ENCODE measurements at places on chromosomes 16 and 17.

DNA sequence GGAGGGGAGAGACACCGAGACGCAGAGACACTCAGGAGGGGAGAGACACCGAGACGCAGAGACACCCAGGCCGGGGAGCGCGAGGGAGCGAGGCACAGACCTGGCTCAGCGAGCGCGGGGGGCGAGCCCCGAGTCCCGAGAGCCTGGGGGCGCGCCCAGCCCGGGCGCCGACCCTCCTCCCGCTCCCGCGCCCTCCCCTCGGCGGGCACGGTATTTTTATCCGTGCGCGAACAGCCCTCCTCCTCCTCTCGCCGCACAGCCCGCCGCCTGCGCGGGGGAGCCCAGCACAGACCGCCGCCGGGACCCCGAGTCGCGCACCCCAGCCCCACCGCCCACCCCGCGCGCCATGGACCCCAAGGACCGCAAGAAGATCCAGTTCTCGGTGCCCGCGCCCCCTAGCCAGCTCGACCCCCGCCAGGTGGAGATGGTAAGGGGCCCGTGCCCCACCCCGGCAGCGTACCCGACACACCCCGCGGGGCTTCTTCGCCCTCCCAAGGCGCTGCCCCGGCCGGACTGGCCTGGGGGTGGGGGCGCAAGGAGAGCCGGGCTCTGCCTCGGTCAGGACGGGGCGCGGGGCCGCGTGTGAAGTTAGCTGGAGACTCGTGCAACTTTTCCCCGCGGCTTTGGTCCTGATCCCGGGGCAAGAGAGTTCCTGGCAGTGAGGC lies 427 bp downstream of the PPP1R1B start:
- no peak for DNase-seq

DNA sequence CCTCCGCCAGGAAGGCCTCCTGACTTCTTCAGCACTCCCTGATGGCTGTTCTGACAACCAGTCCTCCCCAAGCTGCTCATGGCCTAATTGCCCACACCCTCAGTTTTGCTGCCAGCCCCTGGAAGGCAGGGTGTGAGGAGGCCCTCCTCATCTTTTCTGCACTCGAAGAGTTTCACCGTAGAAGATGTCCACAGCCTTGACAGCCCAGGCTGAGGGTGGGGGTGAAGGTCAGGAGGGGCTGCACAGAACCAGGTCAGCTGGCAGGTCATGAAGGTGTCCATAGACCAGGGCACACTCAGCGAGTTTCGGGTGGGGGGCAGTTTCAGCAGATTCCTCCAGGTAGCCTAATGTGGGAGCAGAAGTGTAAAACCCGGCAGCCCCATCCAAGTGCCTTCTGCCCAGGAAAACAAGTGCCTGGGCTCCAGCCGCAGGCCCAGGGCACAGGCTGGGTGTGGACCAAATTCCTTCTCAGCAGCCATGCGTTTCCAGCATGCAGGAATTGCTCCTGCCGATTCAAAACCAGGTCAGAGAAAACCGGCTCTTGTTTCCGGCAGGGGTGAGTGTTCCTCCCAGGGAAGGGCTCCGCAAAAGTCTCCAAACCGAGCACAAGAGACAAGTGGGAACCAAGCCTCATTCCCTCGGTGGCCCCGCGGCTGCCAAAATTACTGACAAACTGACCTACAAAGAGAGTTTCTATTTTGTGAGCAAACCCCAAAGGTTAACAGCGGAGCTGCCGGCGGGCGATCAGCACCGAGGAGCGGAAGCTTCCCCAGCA lies 228.8 kb downstream of the C16orf78 start:
- no peak for DNase-seq

GRCh38 chr17:78172249-78173051 lies 4.1 kb downstream of the SYNGR2 start:
- DNase-seq, result no peak

- no peak for DNase-seq
These were observed 24.6 kb upstream of the PHB1 start for GRCh38 chr17:49439305-49439672.

GRCh38 chr16:51003850-51004566 lies 147.1 kb downstream of the SALL1 start:
- DNase-seq, result no peak

DNA sequence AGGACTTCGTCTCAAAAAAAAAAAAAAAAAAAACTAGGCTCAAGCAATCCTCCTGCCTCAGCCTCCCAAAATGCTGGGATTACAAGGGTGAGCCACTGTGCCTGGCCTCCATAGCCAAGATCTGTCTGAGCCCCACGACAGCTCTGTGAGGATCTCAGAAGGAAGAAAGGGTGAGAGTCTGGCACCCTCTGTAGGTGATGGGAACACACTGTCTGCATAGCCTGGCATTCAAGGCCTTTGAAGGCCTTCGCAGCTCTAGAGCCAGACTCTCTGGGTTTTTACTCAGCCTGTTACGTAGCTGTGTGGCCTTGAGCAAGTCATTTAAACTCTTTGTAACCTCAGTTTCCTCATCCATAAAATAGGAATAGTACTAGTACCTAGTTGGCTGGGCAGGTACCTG lies 6.3 kb upstream of the XPO6 start:
- DNase-seq, result peak; percentile 52

- DNase-seq, result peak; percentile 90
These were observed 17.2 kb downstream of the ST3GAL2 start for GRCh38 chr16:70421473-70422311.

DNA sequence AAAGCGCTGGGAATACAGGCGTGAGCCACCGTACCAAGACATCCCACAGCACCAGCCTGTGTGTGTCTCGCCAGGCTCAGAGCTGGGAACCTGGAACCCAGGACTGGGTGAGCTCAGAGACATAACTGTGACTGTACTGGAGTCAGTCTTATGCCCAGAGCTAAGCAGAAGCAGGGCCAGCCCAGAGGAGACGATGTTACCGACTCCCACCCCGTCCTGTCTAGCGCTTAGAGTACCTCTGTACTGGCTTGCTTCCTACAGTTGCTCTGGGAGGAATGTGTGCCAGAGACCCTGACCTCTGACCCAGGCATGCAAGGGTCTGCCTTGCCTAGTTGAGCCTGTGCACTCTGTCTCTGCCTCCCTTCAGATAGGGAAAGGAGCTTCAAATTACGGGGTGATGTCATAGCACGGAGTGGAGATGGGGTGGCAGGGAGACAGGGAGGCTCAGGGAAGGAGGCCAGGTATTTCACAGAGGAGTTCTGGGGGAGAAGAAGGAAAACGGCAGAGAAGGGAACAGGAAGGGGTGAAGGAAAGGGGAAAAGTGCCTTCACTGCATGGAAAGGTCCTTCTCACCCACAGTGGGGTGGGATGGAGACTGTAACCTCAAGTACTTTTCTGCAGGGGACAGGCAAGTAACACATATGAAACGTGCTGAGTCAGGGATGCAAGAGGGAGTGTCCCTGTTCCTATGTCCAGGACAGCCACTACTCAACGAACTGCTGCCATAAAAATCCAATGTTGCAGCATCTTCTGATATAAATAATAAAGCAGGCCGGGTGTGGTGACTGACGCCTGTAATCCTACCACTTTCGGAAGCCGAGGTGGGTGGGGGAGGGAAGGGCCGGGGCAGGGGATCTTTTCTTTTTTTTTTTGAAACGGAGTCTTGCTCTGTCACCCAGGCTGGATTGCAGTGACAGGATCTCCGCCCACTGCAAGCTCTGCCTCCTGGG lies 5.8 kb upstream of the ARMC5 start:
- DNase-seq, result peak; percentile 85

DNA sequence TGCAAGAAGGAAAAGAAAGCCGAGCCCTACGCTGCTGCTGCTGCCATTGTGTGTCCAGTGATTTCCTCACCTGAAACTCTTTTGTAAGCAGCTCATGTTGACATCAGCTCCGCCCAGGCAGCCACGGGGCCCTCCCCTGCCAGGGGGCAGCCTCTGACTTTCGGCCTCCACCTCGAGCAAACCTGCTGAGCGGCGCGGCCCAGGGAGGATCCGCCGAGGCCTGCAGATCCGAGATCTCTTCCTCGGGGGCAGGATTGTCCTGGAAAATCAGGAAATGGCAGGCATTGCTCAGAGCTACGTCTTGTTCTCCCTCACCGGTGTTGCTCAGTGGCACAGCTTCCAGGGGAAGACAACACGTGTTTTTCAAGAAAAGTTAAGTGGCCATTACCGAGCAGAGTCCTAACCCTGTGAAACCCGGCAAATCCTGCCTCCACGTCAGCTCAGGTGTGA lies 35.6 kb upstream of the ZNF750 start:
- no peak for DNase-seq

- peak; percentile 62 for DNase-seq
These were observed 42.3 kb downstream of the HNF1B start for GRCh38 chr17:37702598-37702997.

GRCh38 chr16:9151074-9151473 lies 59.6 kb downstream of the HAPSTR1 start:
- no peak for DNase-seq

DNA sequence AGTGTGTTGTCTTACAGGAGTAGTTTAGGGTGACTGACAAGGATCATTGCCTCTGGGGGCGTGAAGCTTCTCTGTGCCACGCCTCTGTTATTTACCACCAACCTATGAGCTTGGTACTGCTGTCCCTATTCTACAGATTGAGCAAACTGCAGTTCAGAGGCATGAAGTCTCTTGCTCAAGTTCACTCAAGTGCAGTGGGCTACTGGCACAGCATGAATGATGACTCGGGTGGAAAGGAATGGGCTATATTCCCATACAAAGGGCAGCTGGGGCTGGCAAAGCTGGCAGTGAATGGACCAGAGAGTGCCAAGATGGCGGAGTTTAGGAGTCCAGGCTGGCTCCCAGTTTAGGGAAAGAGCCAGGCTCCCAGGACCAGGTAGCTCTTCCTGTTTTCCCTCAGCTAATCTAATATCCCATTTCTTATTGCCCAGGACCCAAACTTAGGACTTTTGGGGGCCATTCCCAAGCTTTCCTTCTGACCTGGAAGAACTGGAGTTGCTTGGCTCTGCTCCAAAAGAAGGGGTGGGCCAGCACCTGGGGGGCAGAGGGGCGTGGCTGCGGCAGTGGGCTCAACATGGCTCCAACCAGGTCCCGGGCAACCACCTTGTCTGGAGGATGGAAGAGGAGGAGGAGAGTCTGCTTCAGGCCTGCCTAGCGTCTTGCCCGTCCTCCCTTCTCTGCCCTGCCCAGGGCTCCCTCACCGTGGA lies 12.9 kb downstream of the PLK1 start:
- DNase-seq, result no peak

DNA sequence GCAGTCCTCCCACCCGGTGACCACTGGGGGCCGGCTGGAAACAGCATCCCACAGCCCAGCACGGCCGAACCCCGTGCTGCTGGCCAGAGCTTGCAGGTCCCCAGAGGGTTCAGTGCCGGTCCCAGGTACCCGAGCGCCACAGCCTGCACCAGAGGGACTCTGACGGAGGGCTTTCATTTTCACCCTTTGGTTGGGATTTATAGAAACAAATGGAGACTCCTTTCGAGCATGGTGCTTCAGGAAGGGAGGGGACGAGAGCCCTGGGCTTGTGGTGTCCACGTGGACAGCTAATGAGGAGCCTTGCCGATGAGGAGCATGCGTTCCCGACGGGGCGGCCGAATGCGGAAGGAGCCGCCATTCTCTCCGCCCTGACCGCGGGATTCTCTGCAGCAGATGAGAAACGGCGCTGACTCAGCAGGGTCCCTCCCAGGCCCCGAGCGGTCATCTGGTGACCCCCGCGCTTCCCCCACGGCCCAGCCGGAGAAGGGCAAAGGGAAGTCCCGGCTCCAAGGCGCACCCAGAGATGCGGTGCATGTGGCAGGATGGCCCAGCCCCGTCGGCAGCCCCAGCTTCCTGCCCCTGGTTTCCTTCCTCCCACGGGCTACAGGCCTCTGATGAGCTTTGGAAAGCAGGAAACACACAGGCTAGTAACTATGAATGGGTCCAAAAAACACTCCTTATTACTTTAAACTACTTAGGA lies 9.8 kb downstream of the SLC38A10 start:
- peak; percentile 44 for DNase-seq

DNA sequence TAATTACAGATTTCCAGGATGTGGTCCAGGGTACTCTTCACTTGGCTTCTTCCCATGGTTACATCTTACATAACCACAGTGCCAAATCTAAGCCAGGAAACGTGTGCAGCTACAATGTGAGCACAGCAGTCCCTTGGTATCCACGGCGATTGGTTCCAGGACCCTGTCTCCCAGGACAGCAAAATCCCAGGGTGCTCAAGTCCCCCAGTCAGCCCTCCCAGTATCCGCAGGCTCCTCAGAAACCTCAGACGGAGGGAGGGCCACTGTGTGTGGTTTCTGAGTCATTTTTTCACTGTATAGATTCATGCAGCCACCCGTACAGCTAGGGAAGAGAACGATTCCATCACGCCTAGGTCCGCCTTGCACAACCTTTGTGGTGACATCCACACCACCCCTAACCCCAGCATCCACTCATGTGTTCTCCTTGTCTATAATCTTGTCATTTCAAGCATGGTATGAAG lies 11.1 kb upstream of the ATP2C2 start:
- no peak for DNase-seq

GRCh38 chr17:4678448-4679026 lies 25.4 kb downstream of the PELP1 start:
- no peak for DNase-seq

DNA sequence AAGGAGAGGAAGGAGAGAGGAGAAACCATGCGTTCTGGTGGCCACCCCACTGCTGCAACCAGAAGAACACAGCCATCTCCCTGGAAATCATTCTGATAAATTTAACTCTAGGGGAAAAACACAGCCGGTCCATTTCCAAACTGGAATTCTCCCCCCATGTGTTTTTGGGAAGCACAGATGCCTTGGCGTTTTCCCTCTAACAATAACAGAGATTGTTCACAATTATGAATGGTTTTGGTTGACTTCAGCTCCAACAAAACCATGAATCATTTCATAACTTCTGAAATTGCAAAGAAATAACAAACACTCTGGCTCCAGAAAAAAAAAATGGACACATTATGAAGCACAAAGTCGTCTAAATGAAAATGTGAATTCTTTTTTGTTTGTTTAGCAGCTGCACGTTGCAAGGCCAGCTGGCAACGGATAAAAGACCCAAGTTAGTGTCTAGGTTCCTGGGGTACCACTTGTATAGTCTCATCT lies 46.2 kb downstream of the GNAO1 start:
- no peak for DNase-seq

GRCh38 chr16:66904428-66904845 lies 14.2 kb downstream of the CDH16 start:
- no peak for DNase-seq

DNA sequence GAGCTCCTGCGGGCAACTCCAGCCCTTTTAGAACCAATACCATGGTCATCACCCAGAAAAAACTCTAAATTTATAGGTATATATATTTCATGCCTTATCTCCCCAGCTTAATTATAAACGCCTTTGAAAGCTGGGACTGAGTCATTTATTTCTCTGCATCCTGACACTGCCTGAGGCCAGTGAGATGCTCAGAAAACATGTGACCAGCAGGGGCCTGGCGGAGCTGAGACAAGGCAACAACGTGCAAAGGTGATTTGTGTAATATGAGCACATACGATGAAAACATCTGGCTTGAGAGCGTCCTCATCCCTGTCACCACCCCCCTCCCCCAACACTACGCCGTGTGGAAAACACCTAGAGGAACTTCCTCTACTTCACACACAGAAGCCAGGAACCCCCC lies 22.7 kb downstream of the NXN start:
- DNase-seq, result no peak

DNA sequence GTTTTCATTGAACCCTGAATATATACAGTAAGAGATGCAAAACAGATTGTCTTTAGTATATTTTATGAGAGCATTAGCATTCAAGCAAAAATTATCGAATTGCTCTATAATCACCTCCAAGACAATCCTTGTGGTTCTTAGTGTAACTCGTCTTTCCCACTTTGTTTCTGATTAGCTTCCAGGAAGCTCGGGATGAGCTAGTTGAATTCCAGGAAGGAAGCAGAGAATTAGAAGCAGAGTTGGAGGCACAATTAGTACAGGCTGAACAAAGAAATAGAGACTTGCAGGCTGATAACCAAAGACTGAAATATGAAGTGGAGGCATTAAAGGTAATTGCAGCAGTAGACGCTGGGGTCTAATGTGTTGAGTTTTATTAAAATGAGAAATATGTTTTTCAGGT lies 9.9 kb downstream of the NDEL1 start:
- DNase-seq, result no peak
